ENCODE measurements at places on chromosomes 13 and 19. TPM values are rescaled to one million over a fixed set of nuclear protein-coding genes. Genes with fewer than 3 reads are reported as not detected.
A peak's percentile ranks its signal among the peaks of the same experiment; 100 is the strongest.

RFC3 gene
- 4.5 TPM for total RNA-seq

SIAH3 gene
- 1.6 TPM for total RNA-seq

KLK8 gene
- total RNA-seq, result not detected

KLF5 gene
- total RNA-seq, result 10.8 TPM

FGF22 gene
- total RNA-seq, result 0.42 TPM

S1PR4 gene
- total RNA-seq, result 73.7 TPM

CTXN1 gene
- not detected for total RNA-seq

NAPSA gene
- 0.91 TPM for total RNA-seq

SH2D3A gene
- 41.3 TPM for total RNA-seq

FFAR2 gene
- not detected for total RNA-seq

IGSF23 gene
- not detected for total RNA-seq

GAPDHS gene
- not detected for total RNA-seq

DNA sequence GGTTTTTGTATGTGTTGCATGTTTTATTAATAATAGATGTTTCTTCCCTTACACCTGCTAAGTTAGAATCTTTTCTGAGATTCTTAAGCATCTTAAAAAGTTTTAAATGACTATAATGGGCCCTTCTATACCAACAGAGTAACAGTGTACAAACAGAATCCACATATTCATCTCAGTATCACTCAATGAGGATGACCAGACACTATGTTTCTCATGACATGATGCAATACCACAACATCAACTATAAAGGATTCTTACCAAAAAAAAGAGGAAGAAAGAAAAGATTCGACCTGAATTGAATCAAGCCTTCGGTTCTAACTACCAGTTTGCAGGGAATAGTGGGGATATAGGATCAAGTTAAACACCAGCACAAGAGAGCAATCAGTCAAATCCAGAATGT, 56.5 kb downstream of the INTS6 start:
- H3K36me3 ChIP-seq, result peaks cover 5% of the 10 kb centered on the region
- H3K27me3 ChIP-seq, result no peaks in the 10 kb centered on the region
- H3K4me1 ChIP-seq, result peaks cover 5% of the 10 kb centered on the region
- H3K27ac ChIP-seq, result no peak overlapping the region

- peak overlapping the region; percentile 80 for H3K27ac ChIP-seq
- no peak for DNase-seq
- H3K27me3 ChIP-seq, result no peaks in the 10 kb centered on the region
- peaks cover 75% of the 10 kb centered on the region for H3K36me3 ChIP-seq
- peaks cover 74% of the 10 kb centered on the region for H3K4me1 ChIP-seq
- no peak overlapping the region for H3K4me3 ChIP-seq
These were observed 1.1 kb upstream of the FAM174C start for GRCh38 chr19:1274081-1274851.

- no peaks in the 10 kb centered on the region for H3K4me1 ChIP-seq
- H3K27ac ChIP-seq, result no peak overlapping the region
- DNase-seq, result no peak
- H3K36me3 ChIP-seq, result no peaks in the 10 kb centered on the region
These were observed 45.1 kb upstream of the SPRY2 start for GRCh38 chr13:80386002-80386401.

DNA sequence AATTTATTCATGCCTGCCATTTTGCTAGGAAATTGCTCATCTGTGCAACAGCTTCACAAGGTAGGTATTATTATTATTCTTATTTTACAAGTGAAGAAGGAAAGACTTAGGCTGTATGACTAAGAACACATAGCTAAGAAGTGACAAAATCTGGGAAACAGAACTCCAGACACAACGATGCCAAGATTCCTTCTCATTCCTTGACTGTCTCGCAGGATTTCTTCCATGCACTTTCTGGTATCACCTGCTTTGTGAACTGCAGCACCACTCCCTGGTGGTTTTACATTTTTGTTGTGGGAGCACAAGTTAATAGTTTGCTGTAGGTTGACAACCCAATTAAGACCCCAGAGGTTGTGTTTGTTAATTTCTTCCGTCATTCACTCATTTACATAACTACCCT, 188.5 kb downstream of the LACC1 start:
- H3K36me3 ChIP-seq, result no peaks in the 10 kb centered on the region
- H3K27me3 ChIP-seq, result peaks cover 5% of the 10 kb centered on the region
- no peak overlapping the region for H3K4me3 ChIP-seq
- no peaks in the 10 kb centered on the region for H3K4me1 ChIP-seq

DNA sequence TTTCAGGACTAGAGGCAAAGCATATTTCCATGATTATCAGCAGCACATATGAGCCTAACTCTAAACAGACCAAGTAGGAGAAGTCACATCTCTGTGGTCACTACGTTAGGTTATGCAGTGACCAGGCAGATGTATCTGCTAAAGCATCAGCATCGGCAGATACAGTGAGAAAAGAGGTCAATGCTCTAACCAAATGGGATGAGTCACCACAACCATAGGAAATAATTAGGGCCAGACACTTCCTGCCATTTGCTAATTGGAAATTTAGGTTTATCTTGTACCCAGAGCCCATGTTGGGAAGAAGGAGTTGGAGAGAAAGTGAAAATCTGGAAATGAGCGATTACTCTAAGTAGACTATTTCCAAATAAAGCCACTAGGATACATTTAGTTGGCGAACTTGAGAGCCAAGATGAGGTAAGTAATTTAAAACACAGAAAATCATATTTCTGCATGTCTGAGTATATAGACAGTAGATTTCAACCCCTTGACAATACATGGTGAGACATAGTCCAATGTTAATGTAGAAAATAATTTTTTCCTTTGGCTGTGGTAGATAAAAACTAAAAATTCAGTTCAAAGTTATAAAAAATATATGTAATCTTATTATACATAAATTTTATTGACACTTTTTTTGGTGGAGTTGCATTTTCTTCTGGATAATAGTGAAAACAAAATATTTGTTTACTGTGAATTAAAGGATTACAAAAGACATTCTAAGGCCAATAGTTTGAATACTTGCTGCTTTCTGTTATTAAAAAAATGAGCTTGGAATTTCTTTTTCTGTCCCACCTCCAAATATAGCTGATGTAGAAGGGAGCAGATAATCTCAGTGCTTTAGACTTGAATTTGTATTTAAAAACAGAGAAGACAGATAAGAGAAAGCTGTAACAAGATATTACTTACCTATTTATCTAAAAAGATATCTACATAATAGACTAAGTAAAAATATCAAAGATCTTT, 104.4 kb upstream of the CSNK1A1L start:
- no peaks in the 10 kb centered on the region for H3K36me3 ChIP-seq
- DNase-seq, result no peak
- H3K4me3 ChIP-seq, result no peak overlapping the region
- H3K27ac ChIP-seq, result no peak overlapping the region
- no peaks in the 10 kb centered on the region for H3K27me3 ChIP-seq

- H3K36me3 ChIP-seq, result peaks cover 8% of the 10 kb centered on the region
- no peak for DNase-seq
- H3K4me3 ChIP-seq, result no peak overlapping the region
- H3K4me1 ChIP-seq, result peaks cover 54% of the 10 kb centered on the region
- H3K27me3 ChIP-seq, result no peaks in the 10 kb centered on the region
- no peak overlapping the region for H3K27ac ChIP-seq
These were observed 117.7 kb upstream of the KLF12 start for GRCh38 chr13:74251778-74252519.

- peak; percentile 60 for DNase-seq
- H3K4me3 ChIP-seq, result peak overlapping the region; percentile 32
- peak overlapping the region; percentile 79 for H3K27ac ChIP-seq
- peaks cover 5% of the 10 kb centered on the region for H3K36me3 ChIP-seq
These were observed 8.0 kb downstream of the MYO1F start for GRCh38 chr19:8569066-8569771.

DNA sequence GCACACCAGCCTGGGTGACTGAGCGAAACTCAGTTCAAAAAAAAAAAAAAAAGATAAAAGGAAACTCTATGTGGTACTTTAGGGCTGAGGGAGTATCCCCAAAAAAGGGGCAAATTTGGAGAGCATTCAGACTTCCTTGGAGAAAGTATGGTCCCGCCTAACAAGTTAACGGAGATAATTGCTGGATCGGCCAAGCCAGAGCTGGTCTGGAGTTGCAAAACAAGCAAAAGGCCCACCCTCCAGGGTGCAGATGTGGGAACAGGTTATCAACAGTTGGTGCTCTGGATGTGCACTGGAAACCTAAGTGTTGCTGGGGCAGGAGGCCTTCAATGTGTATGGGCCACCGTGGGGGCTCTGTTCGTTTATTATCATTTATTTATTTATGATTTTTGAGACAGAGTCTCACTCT, 2.8 kb downstream of the IQCN start:
- H3K36me3 ChIP-seq, result peaks cover 46% of the 10 kb centered on the region
- H3K27ac ChIP-seq, result no peak overlapping the region
- no peak for DNase-seq

GRCh38 chr13:35343417-35343816, 133.1 kb downstream of the MAB21L1 start:
- no peaks in the 10 kb centered on the region for H3K4me1 ChIP-seq
- H3K27ac ChIP-seq, result no peak overlapping the region
- H3K4me3 ChIP-seq, result no peak overlapping the region
- DNase-seq, result no peak
- H3K36me3 ChIP-seq, result no peaks in the 10 kb centered on the region
- no peaks in the 10 kb centered on the region for H3K27me3 ChIP-seq

GRCh38 chr13:40571338-40571963, 95.0 kb downstream of the FOXO1 start:
- no peaks in the 10 kb centered on the region for H3K36me3 ChIP-seq
- H3K4me3 ChIP-seq, result no peak overlapping the region
- DNase-seq, result no peak
- H3K27me3 ChIP-seq, result no peaks in the 10 kb centered on the region
- no peak overlapping the region for H3K27ac ChIP-seq

DNA sequence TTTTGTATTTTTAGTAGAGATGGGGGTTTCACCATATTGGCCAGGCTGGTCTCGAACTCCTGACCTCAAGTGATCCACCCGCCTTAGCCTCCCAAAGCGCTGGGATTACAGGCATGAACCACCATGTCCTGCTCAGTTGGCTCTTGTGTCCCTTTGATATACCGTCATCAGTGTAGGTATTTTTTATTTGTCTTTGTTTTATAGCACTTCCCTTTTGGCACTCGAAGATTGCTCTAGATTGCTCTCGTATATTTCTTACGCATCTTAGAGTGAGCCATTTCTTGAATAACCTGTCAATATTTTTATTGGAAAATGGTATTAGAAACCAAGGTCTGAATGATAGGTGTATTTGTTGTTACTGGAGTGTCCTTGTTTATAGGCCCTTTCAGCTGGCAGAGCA, 9.4 kb downstream of the SETDB2 start:
- H3K27me3 ChIP-seq, result no peaks in the 10 kb centered on the region
- no peak for DNase-seq
- no peak overlapping the region for H3K4me3 ChIP-seq
- H3K4me1 ChIP-seq, result peaks cover 4% of the 10 kb centered on the region

DNA sequence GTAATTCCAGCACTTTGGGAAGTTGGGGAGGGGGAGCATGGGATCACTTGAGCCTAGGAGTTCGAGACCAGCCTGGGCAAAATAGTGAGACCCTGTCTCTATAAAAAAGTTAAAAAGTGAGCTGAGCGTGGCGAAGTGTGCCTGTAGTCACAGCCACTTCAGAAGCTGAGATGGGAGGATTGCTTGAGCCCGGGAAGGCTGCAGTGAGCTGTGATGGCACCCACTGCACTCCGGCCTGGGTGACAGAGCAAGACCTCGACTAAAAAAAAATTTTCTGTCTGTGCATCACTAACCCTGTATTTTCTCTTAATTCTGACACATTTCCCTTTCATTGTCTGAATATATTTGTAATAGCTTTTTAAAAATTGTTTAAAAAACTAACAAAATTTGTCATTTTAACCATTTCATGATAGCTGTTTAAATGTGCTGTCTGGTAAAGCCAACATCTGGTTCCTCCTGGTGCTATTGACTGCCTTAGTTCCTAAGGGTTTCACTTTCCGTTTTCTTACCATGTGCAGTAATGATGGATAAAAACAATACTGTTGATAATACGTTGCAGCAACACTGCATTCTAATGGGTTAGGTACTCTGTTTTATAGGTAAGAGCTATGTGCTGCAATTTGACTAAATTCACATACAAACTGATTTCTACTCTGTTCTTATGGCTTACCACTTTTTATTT, 29.7 kb downstream of the LATS2 start:
- DNase-seq, result no peak
- H3K36me3 ChIP-seq, result no peaks in the 10 kb centered on the region
- no peak overlapping the region for H3K27ac ChIP-seq
- no peaks in the 10 kb centered on the region for H3K4me1 ChIP-seq
- no peaks in the 10 kb centered on the region for H3K27me3 ChIP-seq
- H3K4me3 ChIP-seq, result no peak overlapping the region

GRCh38 chr13:39580881-39581575, 22.0 kb downstream of the LHFPL6 start:
- no peak overlapping the region for H3K4me3 ChIP-seq
- no peak for DNase-seq
- H3K27me3 ChIP-seq, result no peaks in the 10 kb centered on the region
- no peaks in the 10 kb centered on the region for H3K4me1 ChIP-seq

DNA sequence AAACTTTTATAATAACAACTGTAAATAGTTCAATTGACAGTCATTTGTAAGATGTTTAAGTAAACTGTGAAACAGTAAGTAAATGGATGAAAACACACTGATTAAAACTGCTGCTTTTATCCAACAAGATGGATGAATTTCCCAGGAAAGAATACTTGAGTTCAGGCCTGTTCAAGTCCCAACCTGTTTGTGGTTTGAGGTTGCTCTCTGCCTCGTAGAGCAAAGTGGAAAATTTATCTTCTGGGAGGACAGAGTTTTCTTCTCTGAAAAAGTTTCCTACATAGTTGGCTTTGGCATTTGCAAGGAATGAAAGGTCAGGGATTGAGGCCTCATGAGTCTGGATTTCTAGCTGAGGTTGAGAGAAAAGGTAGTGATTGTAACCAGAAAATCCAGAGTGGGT, 15.2 kb upstream of the ZNF543 start:
- no peak overlapping the region for H3K27ac ChIP-seq
- H3K4me3 ChIP-seq, result no peak overlapping the region
- no peak for DNase-seq
- no peaks in the 10 kb centered on the region for H3K4me1 ChIP-seq
- peaks cover 22% of the 10 kb centered on the region for H3K36me3 ChIP-seq
- no peaks in the 10 kb centered on the region for H3K27me3 ChIP-seq

GRCh38 chr19:35623327-35624010, 5.4 kb upstream of the RBM42 start:
- no peaks in the 10 kb centered on the region for H3K27me3 ChIP-seq
- no peak for DNase-seq
- H3K4me1 ChIP-seq, result peaks cover 9% of the 10 kb centered on the region
- no peak overlapping the region for H3K27ac ChIP-seq
- H3K4me3 ChIP-seq, result no peak overlapping the region
- H3K36me3 ChIP-seq, result peaks cover 16% of the 10 kb centered on the region

DNA sequence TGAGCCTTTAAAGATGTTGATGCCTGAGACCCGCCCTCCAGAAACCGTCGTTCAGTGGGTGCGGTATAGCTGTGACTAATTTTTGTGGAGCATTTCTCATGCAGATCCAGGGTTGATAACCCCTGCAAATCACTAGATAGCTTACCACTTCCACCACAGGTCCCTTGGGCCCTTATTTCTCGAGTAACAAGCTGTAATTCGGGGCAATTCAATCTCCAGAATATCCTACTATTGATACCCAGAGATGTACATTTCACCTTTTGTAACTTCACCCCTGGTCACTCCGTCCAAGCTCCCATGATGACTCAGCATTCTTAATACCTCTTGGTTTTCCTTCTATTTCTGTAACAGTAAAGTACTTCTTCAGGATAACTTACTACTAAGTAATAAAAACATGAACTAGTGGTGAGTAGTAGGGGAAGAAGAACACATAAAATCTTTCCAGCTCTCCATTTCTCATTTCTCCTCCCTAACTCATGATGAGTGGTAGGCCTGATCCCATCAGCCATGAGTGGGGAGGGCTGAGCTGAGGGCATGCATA, 71.9 kb upstream of the UBL3 start:
- DNase-seq, result no peak
- H3K4me1 ChIP-seq, result peaks cover 24% of the 10 kb centered on the region
- no peaks in the 10 kb centered on the region for H3K36me3 ChIP-seq
- no peak overlapping the region for H3K4me3 ChIP-seq
- H3K27me3 ChIP-seq, result no peaks in the 10 kb centered on the region

All from CD4-positive, alpha-beta T cell (primary cell).